Activated T-helper 2 cell treated with anti-CD3 and anti-CD28 coated beads, Interferon-gamma antibody, Interleukin-2, Interleukin-4, amounts not matched to agents 10 μg/mL and 5 μg/mL and 100 μg/mL, durations not matched to agents 14 hours and 24 hours and 36 hours (primary cell): ENCODE measurements at places on chromosomes 6 and 20.

DNA sequence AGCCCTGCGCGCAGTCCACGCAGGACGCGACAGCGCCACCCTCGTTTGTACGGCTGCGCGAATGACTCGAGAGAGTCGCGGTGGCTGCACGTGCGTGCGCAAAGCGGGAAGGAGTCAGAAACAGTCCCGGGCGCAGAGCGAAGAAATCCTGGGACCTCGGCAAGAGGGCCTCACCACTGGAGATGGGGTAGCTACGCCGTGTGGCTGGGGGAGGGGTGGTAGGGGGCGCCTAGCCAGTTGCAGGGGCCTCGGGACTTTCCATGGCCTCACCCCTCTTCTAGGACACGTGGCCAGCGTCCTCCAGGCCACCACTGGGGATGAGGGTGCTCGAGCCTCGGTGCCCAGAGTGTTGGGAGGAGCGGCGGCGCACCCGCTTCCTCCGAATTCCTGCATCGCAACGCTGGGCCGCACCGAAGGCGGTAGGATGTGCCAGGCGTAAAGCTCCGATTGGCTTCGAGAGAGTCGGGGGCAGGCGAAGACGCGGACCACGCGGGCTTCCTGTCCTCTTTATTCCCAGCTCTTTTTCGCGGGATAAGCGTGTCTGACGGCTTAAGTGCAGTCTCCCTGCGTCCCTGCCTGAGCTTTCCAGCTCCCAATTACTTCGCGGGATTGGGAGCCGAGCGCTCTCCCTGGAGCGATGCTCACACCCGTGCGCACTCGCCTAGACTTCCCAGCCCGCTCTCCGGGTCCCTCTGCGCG lies 38.7 kb downstream of the NCR2 start:
- H3K36me3 ChIP-seq, result no peaks in the 10 kb centered on the region
- H3K4me3 ChIP-seq, result no peak overlapping the region
- H3K4me1 ChIP-seq, result peaks cover 8% of the 10 kb centered on the region
- H3K27me3 ChIP-seq, result peaks cover 83% of the 10 kb centered on the region
- no peak for DNase-seq

- no peaks in the 10 kb centered on the region for H3K4me1 ChIP-seq
- H3K36me3 ChIP-seq, result no peaks in the 10 kb centered on the region
- no peak overlapping the region for H3K4me3 ChIP-seq
- no peak overlapping the region for H3K27ac ChIP-seq
These were observed 122.9 kb upstream of the MMS22L start for GRCh38 chr6:97405818-97406409.

- no peak for DNase-seq
- H3K27me3 ChIP-seq, result peaks cover 44% of the 10 kb centered on the region
- H3K4me1 ChIP-seq, result no peaks in the 10 kb centered on the region
- H3K27ac ChIP-seq, result no peak overlapping the region
These were observed 7.3 kb upstream of the ENTPD6 start for GRCh38 chr20:25188218-25188617.

DNA sequence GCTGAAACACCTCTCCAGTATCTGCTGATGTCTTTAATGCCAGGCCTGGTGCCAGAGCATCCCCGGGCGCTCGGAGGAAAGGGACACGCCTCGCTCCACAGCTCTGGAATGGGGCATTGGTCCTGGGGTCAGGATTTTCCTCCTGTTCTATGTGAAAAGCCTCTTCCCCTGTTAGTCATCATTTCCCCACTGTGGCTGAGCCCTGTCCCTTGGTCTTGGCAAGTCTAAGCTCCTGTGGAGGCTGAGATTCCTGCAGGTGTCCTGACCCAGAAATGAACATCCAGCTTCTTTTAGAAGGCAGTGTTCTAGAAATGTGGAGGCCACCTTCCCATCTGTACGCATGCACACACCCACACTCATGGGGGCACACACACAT lies 19.4 kb downstream of the SYNDIG1 start:
- H3K4me3 ChIP-seq, result no peak overlapping the region
- no peaks in the 10 kb centered on the region for H3K36me3 ChIP-seq
- DNase-seq, result no peak
- H3K27ac ChIP-seq, result no peak overlapping the region
- no peaks in the 10 kb centered on the region for H3K27me3 ChIP-seq

DNA sequence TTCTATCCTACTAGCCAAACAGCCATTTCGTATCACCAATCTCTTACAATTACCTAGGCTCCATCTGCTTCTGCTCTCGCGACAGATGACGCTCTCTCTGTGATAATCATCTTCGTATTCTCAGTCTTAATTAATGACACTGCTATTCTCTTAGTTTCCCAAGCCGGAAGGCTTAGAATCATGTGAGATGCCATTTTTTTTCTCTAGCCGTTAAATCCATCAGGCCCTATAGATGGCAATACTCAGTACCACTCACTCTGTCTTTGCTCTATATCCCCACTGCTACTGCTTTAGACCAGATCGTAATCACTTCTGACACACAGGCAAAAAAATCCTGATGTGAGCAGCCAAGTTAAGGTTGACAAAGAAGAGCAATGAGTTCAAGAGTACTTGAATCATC lies 2.1 kb upstream of the THEMIS start:
- H3K36me3 ChIP-seq, result peaks cover 45% of the 10 kb centered on the region
- H3K27ac ChIP-seq, result no peak overlapping the region
- peaks cover 53% of the 10 kb centered on the region for H3K4me1 ChIP-seq
- H3K4me3 ChIP-seq, result peak overlapping the region; percentile 28
- no peak for DNase-seq
